ENCODE measurements at places on chromosomes 2 and 18.

- no peak for DNase-seq
Observed at GRCh38 chr2:57990118-57990725, 56.4 kb upstream of the VRK2 start.

- no peak for DNase-seq
Observed at GRCh38 chr2:61288070-61288841, 126.3 kb downstream of the C2orf74 start.

DNA sequence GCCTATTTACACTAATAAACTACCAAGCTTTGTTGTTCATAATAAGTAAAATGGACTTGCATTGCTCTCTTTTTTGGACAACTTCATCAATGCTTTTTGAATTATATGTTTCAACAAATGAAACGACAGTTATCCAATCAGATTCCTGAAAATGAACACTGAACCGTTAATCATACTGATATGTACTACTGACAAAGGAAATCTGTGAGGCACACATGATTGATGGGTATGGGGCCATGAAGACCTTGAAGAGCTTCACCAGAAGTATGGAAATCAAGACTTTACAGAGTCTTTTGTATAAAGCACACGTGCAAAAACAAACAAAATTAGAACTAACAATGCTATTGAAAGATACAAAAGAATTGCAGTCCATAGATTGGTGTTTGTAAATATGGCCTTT, 51.2 kb downstream of the HNMT start:
- no peak for DNase-seq

DNA sequence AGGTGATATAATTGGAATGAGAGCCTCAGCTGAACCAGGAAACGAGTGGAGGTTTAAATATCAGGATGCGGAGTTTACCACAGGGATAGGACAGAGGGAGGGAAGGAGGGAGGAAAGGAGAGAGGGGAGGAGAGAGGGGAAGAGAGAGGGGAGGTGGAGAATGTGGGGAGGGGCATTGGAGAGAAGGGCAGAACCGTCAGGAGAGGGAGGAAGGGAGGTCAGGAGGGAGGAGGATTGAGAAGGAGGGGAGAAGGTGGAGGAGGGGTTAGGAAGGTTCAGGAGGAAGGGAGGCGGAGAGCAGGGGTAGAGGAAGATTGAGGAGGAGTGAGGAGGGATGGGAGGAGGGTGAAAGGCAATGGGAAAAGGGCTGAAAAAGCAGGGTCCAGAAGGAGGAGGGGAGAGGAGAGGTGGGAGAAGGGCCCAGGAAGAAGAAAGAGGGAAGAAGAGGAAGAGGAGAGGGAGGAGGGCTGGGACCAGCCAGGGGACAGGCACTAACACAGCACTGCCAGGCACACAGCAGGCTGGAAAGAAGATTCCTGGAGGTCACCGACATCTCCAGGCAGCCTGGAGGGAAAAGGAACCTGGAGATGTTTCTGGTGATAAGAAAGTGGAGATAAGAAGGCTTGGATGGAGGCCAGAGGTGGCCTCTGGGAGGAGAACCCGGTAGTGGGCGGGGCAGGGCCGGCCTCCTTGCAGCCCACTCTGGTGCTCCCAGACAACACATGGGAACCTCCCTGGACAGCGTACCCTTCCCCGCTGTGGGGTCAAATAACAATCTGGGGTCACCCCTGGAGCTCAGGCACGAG, 176.7 kb upstream of the SMAD2 start:
- no peak for DNase-seq

DNA sequence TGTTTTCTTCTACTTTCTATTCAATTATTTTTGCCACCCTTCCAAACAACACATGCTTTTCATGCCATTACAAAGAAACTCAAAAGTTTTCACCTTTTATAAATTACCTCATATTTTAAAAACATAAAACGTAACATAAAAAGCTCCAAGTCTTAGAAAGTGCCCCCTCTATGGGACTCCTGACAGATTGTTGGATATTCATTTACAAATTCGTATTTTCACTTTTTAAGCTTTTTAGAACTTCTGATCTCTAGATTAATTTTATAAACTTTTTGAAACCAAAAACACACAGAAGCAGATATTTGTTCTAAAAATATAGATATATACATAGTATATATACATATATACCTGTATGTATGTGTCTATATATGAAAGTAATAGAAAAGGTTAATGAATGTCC, 1.5 kb downstream of the COL5A2 start:
- DNase-seq = no peak
